ENCODE measurements at places on chromosomes 12 and 14. TPM values are rescaled to one million over a fixed set of nuclear protein-coding genes. Genes with fewer than 3 reads are reported as not detected.

Gene LRRK2
- total RNA-seq = 0.05 TPM

Gene PRKD1
- not detected for total RNA-seq

- DNase-seq = no peak
Observed at GRCh38 chr12:64706857-64707256, 52.3 kb downstream of the GNS start.

DNA sequence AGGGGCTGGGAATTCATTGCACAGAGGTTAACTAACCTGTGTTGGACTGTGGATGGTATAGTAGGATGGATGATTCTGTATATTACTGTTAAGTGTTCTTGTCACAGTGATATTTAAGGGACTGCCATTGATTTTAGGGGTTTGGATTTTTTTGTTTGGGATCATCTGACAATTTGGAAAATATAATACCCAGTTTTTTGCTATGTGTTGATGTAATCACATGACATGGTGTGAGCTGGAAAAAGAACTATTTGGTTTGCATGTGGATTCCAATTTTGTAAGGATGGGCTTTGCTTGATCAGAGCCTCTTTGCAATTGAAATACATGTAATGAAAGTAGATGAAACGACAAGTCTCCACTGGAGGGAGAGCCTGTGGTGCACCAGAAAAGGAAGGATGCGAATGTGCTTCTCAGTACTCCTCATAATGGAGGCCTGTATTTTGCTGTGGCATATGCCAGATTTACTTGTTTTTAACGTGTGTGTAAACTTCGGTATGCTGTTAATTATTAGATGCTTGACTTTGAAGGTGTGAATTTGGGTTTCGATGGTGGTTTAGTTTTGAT lies 2.7 kb downstream of the DYRK2 start:
- DNase-seq = peak; percentile 51

DNA sequence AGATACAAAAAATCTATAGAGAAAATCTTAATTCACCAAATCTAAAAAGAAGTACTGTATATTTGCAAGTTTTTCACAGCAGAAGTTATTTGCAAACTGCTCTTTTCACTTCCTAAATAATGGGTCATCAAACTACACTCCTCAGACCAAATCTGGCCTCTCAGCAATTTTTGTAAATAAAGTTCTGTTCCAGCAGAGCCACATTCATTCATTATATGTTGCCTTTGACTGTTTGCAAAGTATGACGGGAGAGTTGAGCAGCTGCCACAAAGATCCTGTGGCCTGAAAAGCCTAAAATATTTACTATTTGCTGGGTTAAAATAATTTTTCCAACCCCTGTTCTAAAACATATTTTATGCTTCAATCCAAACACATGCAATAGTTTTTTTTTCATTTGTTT lies 1222.3 kb upstream of the SEL1L start:
- no peak for DNase-seq

DNA sequence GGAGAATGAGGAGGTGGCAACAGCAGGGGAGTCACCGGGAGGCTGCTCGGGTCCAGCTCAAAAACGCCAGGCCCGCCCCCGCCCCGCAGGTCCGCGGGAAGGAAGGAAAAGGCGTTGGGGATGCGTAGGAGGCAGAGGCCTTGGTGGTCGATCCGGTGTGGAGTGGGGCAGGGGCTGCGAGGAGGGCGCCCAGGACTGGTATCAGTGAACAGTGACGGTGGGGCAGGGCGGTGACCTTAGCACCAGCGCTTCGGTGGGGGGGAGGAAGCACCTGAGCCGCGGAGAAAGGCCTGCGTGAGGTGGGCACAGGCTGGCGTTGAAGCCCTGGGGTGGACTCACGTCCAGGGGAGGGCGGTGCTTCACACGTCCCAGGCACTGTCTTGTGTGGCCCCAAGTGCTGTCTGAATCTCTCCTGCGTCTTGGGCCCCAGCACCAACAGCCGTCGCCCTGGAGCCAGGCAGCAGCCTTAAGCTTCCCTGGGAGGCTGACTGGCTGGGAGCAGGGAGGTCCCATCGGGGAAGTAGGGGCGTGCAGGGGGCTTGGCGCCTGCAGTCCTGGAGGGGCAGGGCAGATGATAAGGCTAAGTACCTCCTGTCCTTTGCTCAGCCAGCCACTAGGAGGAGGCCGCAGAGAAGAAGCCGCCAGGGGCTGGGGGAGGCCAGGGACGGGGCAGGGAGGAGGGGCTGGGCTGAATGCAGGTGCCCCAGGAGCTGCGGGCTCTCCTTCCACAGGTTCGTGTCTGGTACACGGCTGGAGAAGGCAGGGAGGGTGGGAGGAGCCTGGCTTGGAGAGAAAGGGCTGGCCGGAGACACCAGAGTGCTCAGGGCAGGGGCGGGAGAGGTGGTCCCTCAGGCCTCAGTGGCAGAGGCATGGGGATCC lies 26.5 kb downstream of the ZBTB42 start:
- DNase-seq = peak; percentile 59

GRCh38 chr14:62015243-62015642 lies 253.0 kb downstream of the SNAPC1 start:
- DNase-seq = no peak

GRCh38 chr14:105214324-105214915 lies 33.3 kb upstream of the NUDT14 start:
- DNase-seq = no peak

Gene GPR135
- 1.0 TPM for total RNA-seq

DNA sequence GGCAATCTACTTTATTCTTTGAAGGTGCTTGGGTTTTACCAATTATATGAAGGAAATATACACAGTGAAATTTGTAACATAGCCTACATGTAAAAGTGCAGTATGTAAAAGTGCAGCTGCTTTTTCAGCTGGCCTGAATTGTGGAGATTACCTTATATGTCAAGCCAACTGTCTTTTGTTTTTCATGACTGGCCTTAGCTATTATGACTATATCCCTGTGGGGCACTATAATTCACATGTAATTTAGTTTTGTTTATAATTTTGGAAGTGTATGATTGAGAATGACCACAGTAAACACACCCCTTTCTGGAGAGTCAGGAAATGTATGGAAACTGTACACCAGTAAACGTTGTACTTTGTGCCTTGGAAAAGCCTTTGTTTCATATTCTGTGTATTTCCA lies 435.0 kb upstream of the STXBP6 start:
- no peak for DNase-seq

Gene GALNT6
- total RNA-seq = 17.8 TPM

DNA sequence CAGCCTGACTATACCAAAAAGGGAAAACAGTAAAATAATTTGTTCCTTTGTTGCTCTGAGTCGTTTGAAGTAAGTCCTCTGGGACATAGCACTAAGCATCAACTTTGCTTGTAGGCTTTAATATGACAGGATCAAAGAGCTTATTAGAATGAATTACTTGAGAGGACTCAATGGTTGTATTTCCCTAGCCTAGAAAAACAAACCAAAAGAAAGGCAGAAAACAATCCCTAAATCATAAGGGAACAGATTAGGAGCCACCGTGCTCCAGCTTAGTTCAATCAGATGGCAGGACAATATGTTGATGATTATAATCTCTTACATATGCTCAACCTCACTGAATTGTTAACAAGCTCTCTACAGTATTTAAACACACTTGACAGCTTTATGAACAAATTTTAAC lies 988.4 kb downstream of the FLRT2 start:
- DNase-seq = no peak

DNA sequence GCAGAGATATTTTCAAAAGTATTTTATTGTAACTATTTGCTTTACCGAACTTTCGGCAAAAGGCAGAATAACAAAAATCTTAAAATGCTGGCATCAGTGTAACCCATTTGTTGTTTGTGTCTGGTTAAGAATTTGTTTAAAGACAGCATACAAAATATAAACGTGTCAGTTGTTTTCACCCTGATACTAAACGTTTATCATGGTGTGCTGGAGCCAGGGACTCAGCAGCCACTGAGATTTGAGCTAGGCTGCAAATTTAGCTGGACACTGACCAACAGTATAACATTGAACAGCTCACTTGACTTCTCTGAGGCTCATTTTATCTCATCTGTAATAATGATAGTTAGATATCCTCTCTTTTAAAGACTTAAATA lies 183.7 kb downstream of the TMTC3 start:
- no peak for DNase-seq

Gene RAB35
- total RNA-seq = 84.0 TPM

GRCh38 chr14:92651106-92651757 lies 97.2 kb downstream of the LGMN start:
- peak; percentile 87 for DNase-seq

DNA sequence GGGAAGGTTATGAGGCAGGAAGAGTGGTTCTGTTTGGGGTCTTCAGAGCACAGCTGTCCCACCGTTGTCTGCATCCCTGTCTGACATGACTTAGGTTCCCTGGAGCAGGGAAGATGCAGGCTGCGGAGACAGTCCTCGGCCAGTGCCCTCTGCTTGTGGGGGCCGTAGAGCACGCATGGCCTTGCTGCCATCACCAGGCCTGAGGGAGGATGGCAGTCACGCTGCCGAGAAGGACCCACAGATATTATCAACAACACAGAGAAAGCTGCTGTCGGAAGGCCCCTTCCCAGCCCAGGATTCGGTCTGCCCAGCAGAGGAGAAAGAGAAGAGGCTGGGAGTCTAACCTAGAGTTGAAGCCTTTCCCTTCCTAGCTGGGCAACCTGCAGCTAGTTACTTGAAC lies 35.0 kb downstream of the ERH start:
- DNase-seq = no peak

- DNase-seq = no peak
Observed at GRCh38 chr12:83985084-83985483, 927.5 kb downstream of the SLC6A15 start.

Gene TCL1A
- total RNA-seq = not detected

Gene FAM222A
- 0.28 TPM for total RNA-seq

DNA sequence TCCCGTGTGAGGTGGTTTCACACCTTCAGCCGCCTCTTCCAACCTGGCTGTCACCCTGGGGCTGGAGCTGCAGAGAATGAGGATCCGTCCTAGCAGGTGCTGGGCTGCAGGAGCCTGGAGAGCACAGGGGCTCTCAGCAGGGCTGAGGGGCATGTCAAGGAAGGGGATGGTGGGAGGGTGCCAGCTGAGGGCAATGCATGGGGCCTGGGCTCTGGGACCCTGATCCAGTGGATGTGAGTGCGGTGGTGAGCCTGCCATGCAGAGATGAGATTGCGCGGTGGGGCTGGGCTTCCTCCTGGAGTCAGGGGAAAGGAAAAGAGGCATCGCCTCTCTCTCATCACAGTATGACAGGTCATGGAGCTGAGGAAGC lies 31.5 kb downstream of the ANAPC7 start:
- no peak for DNase-seq

DNA sequence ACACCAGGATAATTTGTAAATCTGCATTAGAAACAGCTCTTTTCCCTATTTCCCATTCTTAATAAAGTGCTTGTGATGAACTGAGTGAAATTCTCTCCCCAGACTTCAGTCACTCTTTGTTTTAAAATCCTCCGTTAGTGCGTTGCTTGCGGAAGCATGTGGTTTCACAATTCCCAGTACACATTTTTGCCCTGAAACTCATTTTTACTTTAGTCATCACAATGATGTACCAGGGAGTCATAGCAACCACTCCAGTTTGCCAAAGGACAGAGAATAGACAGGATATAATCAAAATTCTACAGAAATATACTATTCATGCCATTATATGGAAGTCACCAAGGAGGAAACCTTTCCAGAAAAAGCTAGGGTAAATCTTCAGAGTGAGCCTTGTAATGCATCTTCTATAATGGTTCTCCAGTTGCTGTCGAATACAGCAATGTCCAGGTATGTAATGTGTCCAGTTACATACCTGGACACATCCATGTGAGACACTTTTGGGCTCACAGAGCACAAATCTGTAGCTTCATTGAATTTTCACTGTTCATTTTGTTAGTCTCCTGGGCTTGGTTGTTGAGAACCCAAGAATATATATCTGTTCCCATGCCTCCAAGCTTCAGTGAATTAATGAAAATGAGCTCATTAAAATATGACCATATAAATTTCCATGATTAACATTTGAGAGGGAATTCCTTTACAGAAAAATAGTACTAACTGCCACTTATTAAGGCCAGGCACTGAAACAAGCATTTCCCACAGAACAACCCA lies 57.8 kb downstream of the GPR135 start:
- DNase-seq = no peak

DNA sequence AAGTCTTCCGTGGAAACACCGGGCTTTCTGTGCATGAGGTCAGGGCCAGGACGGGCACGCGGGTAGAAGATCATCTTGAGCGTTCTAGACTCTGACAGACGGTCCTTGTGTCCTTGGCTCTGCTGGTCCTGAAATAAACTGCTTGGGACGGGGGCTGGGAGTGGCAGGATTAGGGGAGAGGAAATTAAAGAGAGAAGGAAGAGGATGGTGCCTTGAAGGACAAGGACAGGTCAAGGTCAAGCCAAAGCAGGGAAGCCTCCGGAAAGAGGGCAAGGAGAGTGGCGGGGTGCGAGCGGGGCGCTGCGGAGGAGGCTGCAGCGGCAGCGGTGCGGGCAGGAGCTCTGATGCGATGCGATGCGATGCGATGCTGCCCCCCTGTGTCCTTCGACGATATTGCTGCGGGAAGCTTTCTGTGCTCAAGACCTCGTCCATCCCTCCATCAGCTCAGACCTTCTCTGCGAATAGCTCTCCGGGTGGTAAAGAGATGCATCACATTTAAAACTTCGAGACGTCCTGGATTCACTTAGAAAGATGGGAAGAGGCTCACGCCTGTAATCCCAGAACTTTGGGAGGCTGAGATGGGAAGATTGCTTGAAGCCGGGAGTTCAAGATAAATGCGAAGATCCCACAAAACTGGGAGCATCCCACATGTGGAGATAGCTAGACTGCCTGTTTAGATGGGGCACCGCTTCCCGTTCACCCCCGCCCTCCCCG lies 110.1 kb upstream of the TMEM132D start:
- peak; percentile 28 for DNase-seq

GRCh38 chr12:63753743-63754142 lies 26.0 kb upstream of the RXYLT1 start:
- DNase-seq = no peak

Gene ALDH2
- total RNA-seq = 1.3 TPM

- DNase-seq = no peak
Observed at GRCh38 chr12:30108666-30109065, 324.9 kb upstream of the TMTC1 start.

GRCh38 chr14:57988445-57988844 lies 122.6 kb upstream of the SLC35F4 start:
- DNase-seq = no peak

DNA sequence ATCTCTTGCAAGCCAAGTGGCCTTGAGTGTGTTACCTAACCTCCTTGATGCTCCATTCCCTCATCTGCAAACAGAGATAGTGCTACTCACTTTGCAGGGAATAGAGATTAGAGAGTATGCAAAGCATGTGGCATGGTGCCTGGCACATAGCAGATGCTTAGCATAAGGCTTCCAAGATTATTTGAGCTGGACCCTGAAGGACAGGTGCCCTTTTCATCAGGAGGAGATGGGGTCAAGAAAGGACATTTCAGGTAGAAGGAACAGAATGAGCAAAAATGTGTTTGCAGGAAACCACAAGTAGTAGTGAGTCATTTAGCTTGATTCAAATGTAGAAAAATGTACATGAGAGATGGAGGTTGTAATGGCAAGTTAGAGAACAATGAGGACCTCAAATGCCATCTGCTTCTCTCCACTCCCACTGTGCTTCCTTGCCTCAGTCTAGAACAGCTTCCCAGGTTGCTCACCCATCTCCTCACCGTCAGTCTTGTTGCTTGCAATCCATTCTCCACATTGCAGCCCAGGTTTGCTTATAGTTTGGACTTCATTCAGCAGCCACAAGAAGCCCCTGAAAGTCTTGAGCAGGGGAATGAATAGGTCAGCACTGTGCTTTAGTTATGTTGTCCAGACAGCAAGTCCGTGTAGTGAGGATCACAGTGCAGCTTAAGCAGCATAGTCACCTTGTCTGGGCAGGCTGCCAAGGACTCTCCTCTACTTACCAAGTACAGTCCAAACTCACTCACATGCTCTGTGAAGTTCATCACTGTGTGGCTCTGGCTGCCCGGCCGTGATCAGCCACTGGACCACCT lies 536.3 kb upstream of the CCDC196 start:
- DNase-seq = peak; percentile 31

- no peak for DNase-seq
Observed at GRCh38 chr12:1395421-1395955, 198.9 kb downstream of the FBXL14 start.

Gene VASH1
- total RNA-seq = 2.5 TPM
